ENCODE measurements at places on chromosomes 16 and 17.

GRCh38 chr17:13106171-13106570, 88.3 kb upstream of the ELAC2 start:
- DNase-seq, result no peak

DNA sequence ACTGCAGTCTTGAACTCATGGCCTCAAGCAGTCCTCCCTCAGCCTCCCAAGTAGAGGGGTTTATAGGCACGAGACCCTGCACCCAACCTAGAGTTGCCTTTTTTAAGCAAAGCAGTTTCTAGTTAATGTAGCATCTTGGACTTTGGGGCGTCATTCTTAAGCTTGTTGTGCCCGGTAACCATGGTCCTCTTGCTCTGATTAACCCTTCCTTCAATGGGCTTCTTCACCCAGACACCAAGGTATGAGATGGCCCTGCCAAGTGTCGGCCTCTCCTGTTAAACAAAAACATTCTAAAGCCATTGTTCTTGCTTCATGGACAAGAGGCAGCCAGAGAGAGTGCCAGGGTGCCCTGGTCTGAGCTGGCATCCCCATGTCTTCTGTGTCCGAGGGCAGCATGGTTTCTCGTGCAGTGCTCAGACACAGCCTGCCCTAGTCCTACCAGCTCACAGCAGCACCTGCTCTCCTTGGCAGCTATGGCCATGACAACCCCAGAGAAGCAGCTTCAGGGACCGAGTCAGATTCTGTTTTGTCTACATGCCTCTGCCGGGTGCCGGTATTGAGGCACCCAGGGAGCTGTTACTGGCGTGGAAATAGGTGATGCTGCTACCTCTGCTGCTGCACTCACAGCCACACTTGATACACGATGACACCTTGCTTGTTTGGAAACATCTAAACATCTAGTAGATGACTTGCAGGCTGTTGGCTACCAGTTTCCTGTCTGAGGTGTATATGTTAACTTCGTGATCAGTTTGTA, 3.3 kb downstream of the RPL13 start:
- no peak for DNase-seq

DNA sequence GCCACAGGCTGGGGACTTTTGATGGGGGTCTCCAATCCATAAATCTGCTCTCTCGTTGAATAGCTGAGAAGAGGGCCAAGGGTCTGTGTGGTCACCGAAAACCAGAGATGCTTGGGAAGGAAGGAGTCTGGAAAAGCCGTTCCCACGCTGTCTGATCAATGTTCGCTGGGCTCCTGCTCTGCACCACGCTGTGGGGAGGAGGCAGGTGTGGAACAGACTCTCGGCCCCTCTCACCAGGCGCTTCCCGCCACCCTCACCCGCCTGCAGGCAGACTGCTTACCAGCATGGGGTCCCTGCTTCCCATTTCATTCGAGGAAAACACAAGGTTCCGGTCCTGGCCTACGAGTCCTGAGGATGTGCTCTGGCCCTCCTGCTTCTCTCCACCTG, 702 bp upstream of the ALDH3A1 start:
- DNase-seq, result no peak

- DNase-seq, result peak; percentile 70
Observed at GRCh38 chr17:55664287-55664686, 58.4 kb downstream of the TMEM100 start.

GRCh38 chr16:9518051-9518450, 426.6 kb downstream of the HAPSTR1 start:
- no peak for DNase-seq

DNA sequence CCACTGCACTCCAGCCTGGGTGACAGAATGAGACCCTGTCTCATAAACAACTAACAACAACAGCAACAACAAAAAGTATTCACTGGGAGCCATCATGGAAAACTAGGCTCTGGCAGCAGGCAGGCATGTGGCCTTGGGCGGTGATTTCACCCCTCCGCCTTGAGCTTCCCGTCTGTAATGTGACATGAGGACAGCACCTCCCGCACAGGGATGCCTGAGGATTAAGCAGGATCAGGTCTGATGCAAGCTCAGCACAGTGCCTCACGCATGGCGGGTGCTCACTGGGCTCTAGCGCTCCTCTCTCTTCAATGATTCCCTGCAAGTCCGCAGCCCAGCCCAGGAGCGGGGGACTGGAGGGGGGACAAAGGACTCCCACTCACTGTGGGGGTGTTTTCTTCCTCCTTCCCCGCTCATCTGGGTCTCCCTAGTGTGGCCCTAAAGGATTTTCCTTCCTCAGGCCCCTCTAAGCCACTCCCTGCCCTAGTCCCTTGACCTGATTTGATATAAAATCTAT, 2.8 kb downstream of the PLCD3 start:
- no peak for DNase-seq

- no peak for DNase-seq
Observed at GRCh38 chr17:80729016-80729415, 184.4 kb downstream of the RPTOR start.

GRCh38 chr17:67221062-67221998, 23.7 kb downstream of the HELZ start:
- no peak for DNase-seq

DNA sequence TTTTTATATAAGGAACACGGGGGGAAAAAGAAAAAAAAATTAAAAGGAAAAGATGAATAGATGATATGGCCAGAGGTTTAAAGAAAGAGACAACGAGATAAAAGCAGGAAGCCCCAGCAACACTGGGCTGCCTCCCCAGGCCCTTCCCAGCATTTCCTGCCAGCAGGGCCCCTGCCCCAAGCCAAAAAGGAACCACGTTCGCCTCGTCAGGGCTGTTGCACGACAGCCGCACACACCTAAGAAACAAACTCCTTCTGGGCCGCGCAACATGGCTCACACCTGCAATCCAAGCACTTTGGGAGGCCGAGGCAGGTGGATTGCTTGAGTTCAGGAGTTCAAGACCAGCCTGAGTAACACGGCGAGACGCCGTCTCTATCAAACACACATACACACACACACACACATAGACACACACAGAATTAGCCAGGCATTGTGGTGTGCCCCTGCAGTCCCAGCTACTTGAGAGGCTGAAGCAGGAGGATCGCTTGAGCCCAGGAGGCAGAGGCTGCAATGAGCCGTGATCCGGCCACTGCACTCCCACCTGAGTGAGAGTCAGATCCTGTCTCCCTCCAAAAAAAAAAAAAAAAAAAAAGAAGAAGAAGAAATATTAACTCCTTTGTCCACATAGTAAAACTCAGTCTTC, 83.0 kb downstream of the ANKRD11 start:
- no peak for DNase-seq

DNA sequence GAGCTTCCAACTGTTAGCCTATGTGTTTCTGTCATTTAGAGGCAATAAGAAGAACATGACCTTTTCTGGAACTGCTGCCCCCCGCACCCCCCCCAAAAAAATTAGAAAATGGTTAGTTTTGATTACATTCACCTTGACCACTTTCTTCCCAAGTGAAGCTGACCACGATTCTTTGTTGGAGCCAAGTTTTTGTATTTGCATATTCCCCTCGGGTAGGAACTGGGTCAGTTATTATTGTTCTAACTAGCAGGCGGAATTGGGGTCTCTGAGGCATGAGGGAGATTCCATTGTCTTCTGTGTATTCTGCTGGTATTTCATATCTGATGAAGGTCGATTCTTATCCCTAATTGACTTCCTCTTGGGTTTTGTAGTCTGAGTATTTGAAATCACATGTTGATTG, 231.6 kb downstream of the PRKCA start:
- DNase-seq, result no peak

- DNase-seq, result no peak
Observed at GRCh38 chr17:48244814-48245213, 137.2 kb downstream of the SNX11 start.

DNA sequence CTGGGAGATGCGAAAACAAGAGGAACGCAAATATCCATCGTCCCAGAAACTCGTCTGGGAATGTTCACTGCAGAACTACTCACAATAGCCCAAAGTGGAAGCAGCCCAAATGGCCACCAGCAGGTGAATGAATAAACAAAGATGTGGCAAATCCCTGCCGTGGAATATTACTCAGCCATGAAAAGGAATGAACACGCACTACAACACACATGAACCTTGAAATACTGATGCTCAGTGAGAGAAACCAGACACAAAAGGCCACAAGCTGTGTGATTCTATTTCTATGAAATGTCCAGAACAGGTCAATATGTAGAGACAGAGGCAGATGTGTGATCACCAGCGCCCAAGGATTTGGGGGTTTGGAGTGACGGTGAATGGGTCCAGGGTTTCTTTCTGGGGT, 169.8 kb downstream of the IRF8 start:
- DNase-seq, result no peak

- peak; percentile 4 for DNase-seq
Observed at GRCh38 chr17:57953705-57954396, 1.4 kb downstream of the CUEDC1 start.

- no peak for DNase-seq
Observed at GRCh38 chr17:67569873-67570272, 147.9 kb upstream of the NOL11 start.

- DNase-seq, result peak; percentile 82
Observed at GRCh38 chr17:28416703-28417311, 10.8 kb upstream of the SLC46A1 start.

GRCh38 chr16:1445518-1446203, 1.3 kb upstream of the CCDC154 start:
- no peak for DNase-seq

- DNase-seq, result no peak
Observed at GRCh38 chr17:19614900-19615299, 33.7 kb upstream of the ALDH3A2 start.

- peak; percentile 99 for DNase-seq
Observed at GRCh38 chr17:45296003-45296832, 20.6 kb downstream of the MAP3K14 start.

GRCh38 chr16:11133344-11133943, 122.6 kb downstream of the SOCS1 start:
- DNase-seq, result no peak

- DNase-seq, result no peak
Observed at GRCh38 chr17:80374732-80375585, 40.0 kb upstream of the ENDOV start.

- DNase-seq, result no peak
Observed at GRCh38 chr17:65279456-65279855, 142.3 kb downstream of the RGS9 start.

GRCh38 chr17:39150104-39150634, 1.3 kb downstream of the PLXDC1 start:
- no peak for DNase-seq

DNA sequence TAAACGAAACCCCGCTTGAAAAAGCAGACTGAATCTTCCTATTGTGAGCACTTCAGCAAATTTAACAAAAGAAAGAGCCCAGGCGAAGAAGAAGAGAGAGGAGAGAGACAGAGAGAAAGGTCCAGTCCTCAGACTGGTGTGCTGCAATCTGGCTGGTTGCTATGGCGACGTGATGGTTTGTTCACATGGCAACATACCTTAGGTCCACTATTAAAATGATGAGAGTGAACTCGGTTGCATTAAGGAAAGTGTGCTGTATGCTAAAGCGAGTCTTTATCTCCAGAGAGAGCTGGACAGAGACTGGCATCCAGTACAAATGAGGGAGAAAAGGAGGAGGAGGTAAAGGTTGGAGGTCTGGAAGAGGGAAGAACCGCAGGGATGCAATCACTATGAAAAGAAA, 271.8 kb upstream of the ZFHX3 start:
- no peak for DNase-seq

GRCh38 chr16:83552228-83552627, 255.6 kb upstream of the HSBP1 start:
- no peak for DNase-seq

DNA sequence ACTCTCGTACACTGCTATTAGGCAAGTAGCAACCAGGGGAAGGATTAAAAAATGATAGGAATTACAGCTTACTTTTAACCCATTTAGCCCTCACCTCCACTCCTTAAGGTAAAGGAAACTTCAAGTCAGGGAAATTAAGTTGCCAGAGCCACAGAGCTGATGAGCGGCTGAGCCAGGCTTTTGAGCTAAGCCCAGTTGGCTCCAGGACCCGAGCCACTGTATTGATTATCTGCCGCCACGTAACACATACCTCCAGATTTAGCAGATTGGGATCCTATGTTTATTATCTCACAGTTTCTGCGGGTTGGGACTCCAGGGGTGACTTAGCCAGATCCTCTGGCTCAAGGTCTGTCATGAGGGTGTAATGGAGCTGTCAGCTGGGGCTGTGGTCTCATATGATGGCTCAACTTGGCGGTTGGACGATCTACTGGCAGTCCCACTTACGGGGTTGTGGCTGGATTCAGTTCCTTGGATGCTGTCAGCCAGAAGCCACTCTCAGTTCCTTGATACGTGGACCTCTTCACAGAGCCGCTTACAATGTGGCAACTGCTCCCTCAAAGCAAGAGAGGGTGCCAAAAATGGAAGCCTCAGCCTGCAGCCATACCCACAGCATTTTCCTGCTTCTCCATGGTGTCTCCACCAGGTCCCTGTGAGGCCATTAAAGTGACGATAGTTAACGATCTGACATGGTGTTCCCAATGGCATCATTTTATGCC, 57.3 kb downstream of the TMEM186 start:
- no peak for DNase-seq

GRCh38 chr16:67658849-67659674, 998 bp downstream of the ACD start:
- DNase-seq, result no peak

DNA sequence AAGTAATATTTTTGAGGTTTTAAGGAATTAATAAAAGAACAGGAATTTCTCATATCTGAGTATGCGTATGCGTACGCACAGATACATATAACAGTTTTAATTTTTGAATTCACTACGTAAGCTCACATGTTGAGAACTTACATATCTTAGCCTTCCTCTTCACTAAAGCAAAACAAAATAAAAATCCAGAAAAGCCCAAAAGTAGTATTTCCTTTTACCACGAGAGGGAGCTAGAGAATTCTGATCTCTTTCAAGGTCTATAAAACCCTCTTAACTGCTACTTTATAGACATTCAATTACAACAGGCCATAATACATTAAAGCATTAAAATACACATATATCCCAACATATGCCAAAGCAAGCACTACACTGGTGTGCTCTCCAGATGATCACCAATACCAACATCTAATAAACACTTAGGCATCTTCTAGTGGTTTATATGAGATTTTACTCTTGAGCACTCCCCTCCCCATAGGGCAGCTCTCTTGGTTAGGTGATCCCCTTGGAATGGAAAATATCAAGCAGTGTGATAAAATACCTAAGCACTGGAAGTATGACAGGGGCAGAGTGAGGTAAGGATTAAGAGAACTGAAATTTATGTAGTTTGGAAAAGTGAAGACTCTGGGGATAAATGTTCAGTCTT, 94.0 kb downstream of the SKAP1 start:
- DNase-seq, result peak; percentile 79
